ENCODE measurements at places on chromosomes 5 and 9. TPM values are rescaled to one million over a fixed set of nuclear protein-coding genes. Genes with fewer than 3 reads are reported as not detected.

The PCDHB9 gene
- total RNA-seq: 3.6 TPM

The GRXCR2 gene
- total RNA-seq: not detected

The EGFLAM gene
- total RNA-seq: 8.3 TPM

The PCDHB7 gene
- 3.0 TPM for total RNA-seq

The GMCL2 gene
- not detected for total RNA-seq

The NR4A3 gene
- 1.1 TPM for total RNA-seq

The HRCT1 gene
- 23.8 TPM for total RNA-seq

The SLU7 gene
- 80.1 TPM for total RNA-seq

The BTNL3 gene
- not detected for total RNA-seq

The PCDHGA9 gene
- 5.2 TPM for total RNA-seq

The EGR1 gene
- 37.3 TPM for total RNA-seq

The ADAMTS12 gene
- total RNA-seq: 2.6 TPM

The AQP7 gene
- total RNA-seq: 1.4 TPM

The TAF11L13 gene
- total RNA-seq: not detected

The IQGAP2 gene
- 29.5 TPM for total RNA-seq

The SYK gene
- 4.0 TPM for total RNA-seq

The GPR21 gene
- total RNA-seq: 3.2 TPM

The FGF10 gene
- total RNA-seq: 2.0 TPM

The NR5A1 gene
- total RNA-seq: not detected

The SPINK4 gene
- total RNA-seq: not detected

The CDX1 gene
- total RNA-seq: not detected

The PCDHA9 gene
- 0.47 TPM for total RNA-seq

The ROR2 gene
- 69.1 TPM for total RNA-seq

The BRINP1 gene
- not detected for total RNA-seq

The TRIM36 gene
- 9.7 TPM for total RNA-seq

The SERF1A gene
- total RNA-seq: 2.7 TPM

The GLRA1 gene
- total RNA-seq: not detected

The HSPB3 gene
- 5.9 TPM for total RNA-seq

The ACO1 gene
- 54.5 TPM for total RNA-seq

The ZNF618 gene
- 2.1 TPM for total RNA-seq

The TAF11L10 gene
- total RNA-seq: not detected

The FOXD4L6 gene
- total RNA-seq: not detected

The GPSM1 gene
- 14.8 TPM for total RNA-seq

The F2RL1 gene
- total RNA-seq: not detected

The FAM114A2 gene
- 17.5 TPM for total RNA-seq

The ADAM19 gene
- total RNA-seq: 38.5 TPM

The SPATA31C1 gene
- total RNA-seq: not detected

The KIF20A gene
- 2.0 TPM for total RNA-seq

The PDLIM7 gene
- 376 TPM for total RNA-seq

The SIT1 gene
- 1.6 TPM for total RNA-seq

The LEAP2 gene
- total RNA-seq: 0.12 TPM

The PRLR gene
- 1.4 TPM for total RNA-seq

The CLTB gene
- total RNA-seq: 247 TPM

The ADCY2 gene
- 5.8 TPM for total RNA-seq

The PITX1 gene
- total RNA-seq: 112 TPM

The ANKRA2 gene
- total RNA-seq: 55.3 TPM

The ITGA2 gene
- total RNA-seq: 1.5 TPM

The RNF20 gene
- total RNA-seq: 30.1 TPM

The NUTM2G gene
- not detected for total RNA-seq
